ENCODE measurements at places on chromosomes 5 and 9. TPM values are rescaled to one million over a fixed set of nuclear protein-coding genes. Genes with fewer than 3 reads are reported as not detected.
A peak's percentile ranks its signal among the peaks of the same experiment; 100 is the strongest.

DNA sequence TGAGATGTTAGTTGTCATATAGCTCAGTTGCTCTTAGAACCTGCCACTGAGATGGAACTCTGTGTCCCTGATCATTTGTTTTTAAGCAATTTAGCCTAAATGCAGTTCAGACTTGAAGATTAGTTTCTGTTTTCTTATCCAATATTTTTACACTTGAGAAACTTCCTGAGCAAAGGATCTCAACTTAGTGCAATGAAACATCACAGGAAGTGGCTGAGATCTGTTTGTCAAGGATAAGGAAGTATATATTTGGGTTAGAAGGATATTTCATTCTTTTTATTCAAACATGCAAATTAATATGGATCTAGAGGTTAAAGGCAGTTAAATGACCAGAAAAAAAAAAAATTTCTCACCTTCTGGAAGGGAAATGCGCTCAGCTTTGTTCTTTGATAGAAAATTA, 19.7 kb upstream of the F2R start:
- no peaks in the 10 kb centered on the region for H3K27me3 ChIP-seq
- no peak overlapping the region for H3K27ac ChIP-seq
- no peak overlapping the region for H3K4me3 ChIP-seq
- no peaks in the 10 kb centered on the region for H3K4me1 ChIP-seq
- H3K36me3 ChIP-seq, result no peaks in the 10 kb centered on the region

GRCh38 chr5:177490311-177490991, 7.0 kb downstream of the PDLIM7 start:
- H3K27ac ChIP-seq, result peak overlapping the region; percentile 96
- H3K4me1 ChIP-seq, result no peaks in the 10 kb centered on the region
- no peak overlapping the region for H3K4me3 ChIP-seq
- no peaks in the 10 kb centered on the region for H3K27me3 ChIP-seq
- peak; percentile 90 for DNase-seq

DNA sequence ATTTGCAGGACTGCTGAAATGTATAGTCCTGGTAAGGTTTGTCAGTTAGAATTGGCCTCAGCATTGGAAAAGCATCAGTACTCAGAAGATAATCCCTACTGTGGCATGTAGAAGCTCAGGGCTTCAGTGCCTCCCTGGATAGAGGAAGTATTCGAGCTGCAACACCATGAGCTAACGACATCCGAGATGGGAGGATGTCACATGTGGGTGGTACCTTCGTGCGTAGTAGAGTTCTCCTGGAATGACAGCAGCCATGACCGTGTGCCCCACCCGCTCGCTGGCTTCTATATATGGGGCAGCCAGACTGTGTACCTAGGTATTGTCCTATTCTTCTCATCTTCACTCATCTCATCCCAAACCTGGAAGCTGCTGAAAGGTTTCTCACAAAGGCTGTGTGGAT, 345.8 kb upstream of the KLF9 start:
- no peak for DNase-seq
- H3K27ac ChIP-seq, result no peak overlapping the region
- no peak overlapping the region for H3K4me3 ChIP-seq
- no peaks in the 10 kb centered on the region for H3K36me3 ChIP-seq
- no peaks in the 10 kb centered on the region for H3K4me1 ChIP-seq

The NFIB gene
- 129 TPM for total RNA-seq

The EMB gene
- 10.0 TPM for total RNA-seq

The GADD45G gene
- total RNA-seq, result 5.7 TPM

DNA sequence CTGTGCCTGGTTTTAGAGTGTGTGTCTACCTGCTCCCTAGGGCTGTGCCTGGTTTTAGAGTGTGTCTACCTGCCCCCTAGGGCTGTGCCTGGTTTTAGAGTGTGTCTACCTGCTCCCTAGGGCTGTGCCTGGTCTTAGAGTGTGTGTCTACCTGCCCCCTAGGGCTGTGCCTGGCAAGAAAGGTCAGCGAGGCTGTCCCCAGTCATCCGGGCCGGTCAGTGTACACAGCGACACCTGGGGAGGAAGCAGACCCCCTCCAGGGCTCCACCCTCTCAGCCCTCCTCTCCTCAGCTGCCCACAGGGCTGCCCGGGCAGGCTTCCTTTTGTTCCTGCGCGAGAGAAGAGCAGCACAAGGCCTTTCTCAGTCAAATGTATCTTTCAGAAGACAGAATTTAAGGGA, 4.1 kb downstream of the NRARP start:
- H3K4me1 ChIP-seq, result peaks cover 41% of the 10 kb centered on the region
- DNase-seq, result no peak
- H3K4me3 ChIP-seq, result no peak overlapping the region
- peaks cover 94% of the 10 kb centered on the region for H3K27me3 ChIP-seq

GRCh38 chr5:66542711-66543110, 53.5 kb upstream of the MAST4 start:
- no peak for DNase-seq
- H3K27me3 ChIP-seq, result no peaks in the 10 kb centered on the region
- H3K36me3 ChIP-seq, result no peaks in the 10 kb centered on the region

The HACD4 gene
- 10.5 TPM for total RNA-seq

The GBGT1 gene
- 8.9 TPM for total RNA-seq

- peaks cover 31% of the 10 kb centered on the region for H3K36me3 ChIP-seq
- peaks cover 14% of the 10 kb centered on the region for H3K4me1 ChIP-seq
- H3K27ac ChIP-seq, result peak overlapping the region; percentile 82
- peak overlapping the region; percentile 90 for H3K4me3 ChIP-seq
- no peaks in the 10 kb centered on the region for H3K27me3 ChIP-seq
These were observed 558 bp downstream of the GRPEL2 start for GRCh38 chr5:149345892-149346222.

DNA sequence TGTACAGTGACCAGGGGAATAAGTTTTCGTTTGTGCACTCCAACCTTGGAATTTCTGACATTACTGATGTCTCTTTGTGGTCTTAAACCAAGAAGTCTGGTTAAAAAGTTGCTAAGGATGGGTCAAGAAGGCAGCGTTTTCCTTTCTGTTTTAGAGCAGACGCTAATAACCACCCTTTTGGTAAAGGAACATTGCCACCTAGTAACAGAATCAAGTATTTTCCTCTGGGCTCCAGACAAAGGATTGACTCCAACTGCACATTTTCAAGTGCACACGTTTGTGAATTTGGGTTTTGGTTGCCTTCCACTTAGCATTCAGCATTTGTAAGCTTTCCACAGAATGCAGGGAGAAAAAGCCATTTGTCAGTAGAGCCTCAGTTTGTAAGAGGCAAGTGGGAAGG, 22.2 kb upstream of the CEP78 start:
- no peaks in the 10 kb centered on the region for H3K27me3 ChIP-seq
- DNase-seq, result no peak
- H3K27ac ChIP-seq, result no peak overlapping the region
- no peaks in the 10 kb centered on the region for H3K36me3 ChIP-seq
- H3K4me1 ChIP-seq, result peaks cover 13% of the 10 kb centered on the region

GRCh38 chr9:75000835-75001234, 27.3 kb downstream of the CARNMT1 start:
- no peak overlapping the region for H3K4me3 ChIP-seq
- no peaks in the 10 kb centered on the region for H3K36me3 ChIP-seq
- no peaks in the 10 kb centered on the region for H3K27me3 ChIP-seq
- DNase-seq, result no peak
- H3K27ac ChIP-seq, result no peak overlapping the region

GRCh38 chr5:160129841-160130240, 10.6 kb upstream of the PWWP2A start:
- H3K27me3 ChIP-seq, result no peaks in the 10 kb centered on the region
- H3K4me1 ChIP-seq, result peaks cover 14% of the 10 kb centered on the region
- no peak for DNase-seq
- H3K4me3 ChIP-seq, result no peak overlapping the region

DNA sequence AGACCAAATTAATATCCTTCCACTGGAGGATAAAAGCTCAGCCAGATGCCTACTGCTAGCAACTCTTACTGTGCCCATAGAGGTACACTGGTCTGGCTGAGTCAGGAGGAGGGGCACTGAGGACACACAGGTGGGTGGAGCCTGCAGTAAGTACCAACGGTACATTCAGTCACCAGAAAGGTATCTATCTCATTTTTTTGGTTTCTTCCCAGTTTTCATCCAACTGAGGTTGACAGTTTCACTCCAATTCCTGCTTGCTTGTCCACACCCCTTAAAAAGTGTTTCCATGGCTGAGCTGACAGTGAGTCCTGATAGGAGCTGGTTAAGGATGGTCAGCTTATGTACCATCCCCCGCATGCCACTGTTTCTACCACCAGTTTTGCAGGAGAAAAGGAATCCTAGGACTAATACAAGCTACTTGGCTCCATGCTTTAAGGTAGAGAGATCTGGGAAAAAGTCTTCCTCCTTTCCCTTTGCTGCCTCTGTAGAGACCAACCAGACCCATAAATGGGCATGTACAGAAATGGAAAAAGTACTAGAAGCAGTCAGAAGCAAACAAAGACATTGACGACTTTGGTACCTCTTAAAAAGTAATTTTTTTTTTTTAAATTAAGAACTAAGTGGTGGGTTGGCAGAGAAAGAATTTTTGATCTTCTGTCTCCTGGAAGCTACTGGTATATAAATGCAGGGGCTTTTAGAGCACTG, 3.2 kb downstream of the ELL2 start:
- H3K4me3 ChIP-seq, result no peak overlapping the region
- H3K27ac ChIP-seq, result no peak overlapping the region
- H3K4me1 ChIP-seq, result peaks cover 55% of the 10 kb centered on the region

The WWC1 gene
- 1.1 TPM for total RNA-seq

- H3K36me3 ChIP-seq, result no peaks in the 10 kb centered on the region
- H3K27me3 ChIP-seq, result no peaks in the 10 kb centered on the region
- DNase-seq, result peak; percentile 78
- peak overlapping the region; percentile 90 for H3K27ac ChIP-seq
- H3K4me3 ChIP-seq, result peak overlapping the region; percentile 62
These were observed 836 bp downstream of the PCSK5 start for GRCh38 chr9:75891277-75891741.

The DOCK8 gene
- 6.4 TPM for total RNA-seq

DNA sequence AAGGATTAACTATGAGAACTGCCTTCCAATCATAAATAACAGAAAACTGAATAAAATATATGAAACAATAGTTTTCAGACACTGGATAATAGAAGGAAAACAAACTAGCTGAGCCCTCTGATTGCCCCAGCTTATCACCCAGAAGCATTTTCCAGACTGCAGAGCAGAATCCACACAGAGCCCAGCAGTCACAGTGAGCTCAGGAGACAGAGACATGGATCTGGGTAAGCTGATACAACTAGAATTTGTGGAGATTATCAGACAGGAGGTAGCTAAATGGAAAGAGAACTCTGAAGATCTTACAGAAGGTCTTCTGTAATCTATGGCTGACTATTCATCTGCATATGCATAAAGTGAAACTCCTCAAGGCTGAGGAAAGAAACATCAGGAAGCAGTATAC, 128.8 kb downstream of the NR2F1-AS1 start:
- no peaks in the 10 kb centered on the region for H3K27me3 ChIP-seq
- no peak overlapping the region for H3K4me3 ChIP-seq
- no peak for DNase-seq

- no peak for DNase-seq
- H3K4me1 ChIP-seq, result no peaks in the 10 kb centered on the region
- H3K4me3 ChIP-seq, result no peak overlapping the region
- H3K36me3 ChIP-seq, result peaks cover 6% of the 10 kb centered on the region
- no peaks in the 10 kb centered on the region for H3K27me3 ChIP-seq
- H3K27ac ChIP-seq, result no peak overlapping the region
These were observed 50.2 kb downstream of the MED10 start for GRCh38 chr5:6328173-6328572.

The FGF18 gene
- total RNA-seq, result 3.0 TPM

- no peak overlapping the region for H3K27ac ChIP-seq
- H3K4me1 ChIP-seq, result no peaks in the 10 kb centered on the region
- H3K27me3 ChIP-seq, result peaks cover 4% of the 10 kb centered on the region
- H3K36me3 ChIP-seq, result no peaks in the 10 kb centered on the region
These were observed 9.9 kb upstream of the PLEKHG4B start for GRCh38 chr5:82097-82496.

DNA sequence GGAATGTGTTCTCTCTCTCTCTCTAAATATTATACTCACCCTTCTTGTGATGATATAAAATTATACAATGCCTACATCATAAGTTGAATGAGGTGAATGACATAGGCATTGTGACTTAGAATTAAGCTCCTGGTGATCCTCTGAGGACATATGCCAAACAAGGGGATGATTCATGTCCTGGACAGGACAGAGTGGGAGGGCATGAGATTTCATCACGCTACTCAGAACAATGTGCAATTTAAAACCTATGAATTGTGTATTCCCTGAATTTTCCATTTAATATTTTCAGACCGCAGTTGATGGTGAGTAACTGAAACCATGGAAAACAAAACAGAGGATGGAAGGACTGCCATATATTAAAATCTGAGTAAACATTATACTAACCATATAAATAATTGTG, 782.2 kb upstream of the NUDT12 start:
- H3K27ac ChIP-seq, result no peak overlapping the region
- no peaks in the 10 kb centered on the region for H3K4me1 ChIP-seq
- H3K4me3 ChIP-seq, result no peak overlapping the region
- H3K27me3 ChIP-seq, result no peaks in the 10 kb centered on the region
- DNase-seq, result no peak

The CCL21 gene
- 192 TPM for total RNA-seq

DNA sequence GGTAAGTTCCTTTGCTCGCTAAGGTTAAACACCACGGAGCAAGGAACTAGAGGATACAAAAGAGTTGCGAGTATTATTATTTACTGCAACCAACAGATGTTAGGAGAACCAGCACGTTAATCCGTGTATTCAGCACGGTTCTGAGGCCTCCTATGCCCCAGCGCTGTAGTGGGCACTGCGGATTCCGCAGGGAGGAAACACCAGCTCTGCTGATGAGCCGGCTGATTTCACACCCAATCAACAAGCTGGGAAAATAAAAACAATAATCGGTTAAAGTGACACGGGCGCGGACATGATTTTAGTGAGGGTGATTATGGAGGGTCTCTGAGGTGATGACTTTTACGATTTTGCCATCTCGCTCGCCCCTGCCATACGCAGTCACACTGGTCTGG, 702 bp upstream of the PRELID2 start:
- no peak for DNase-seq
- H3K36me3 ChIP-seq, result no peaks in the 10 kb centered on the region
- H3K27ac ChIP-seq, result peak overlapping the region; percentile 80
- peak overlapping the region; percentile 72 for H3K4me3 ChIP-seq
- H3K27me3 ChIP-seq, result no peaks in the 10 kb centered on the region

- H3K4me3 ChIP-seq, result no peak overlapping the region
- no peaks in the 10 kb centered on the region for H3K36me3 ChIP-seq
- DNase-seq, result no peak
- H3K27me3 ChIP-seq, result no peaks in the 10 kb centered on the region
- H3K27ac ChIP-seq, result no peak overlapping the region
These were observed 27.7 kb upstream of the PAX5 start for GRCh38 chr9:37061768-37062167.

- no peaks in the 10 kb centered on the region for H3K4me1 ChIP-seq
- H3K27me3 ChIP-seq, result no peaks in the 10 kb centered on the region
- H3K27ac ChIP-seq, result no peak overlapping the region
- H3K4me3 ChIP-seq, result no peak overlapping the region
These were observed 6.6 kb upstream of the IFNB1 start for GRCh38 chr9:21084242-21084850.

The FAM169A gene
- total RNA-seq, result 1.8 TPM

DNA sequence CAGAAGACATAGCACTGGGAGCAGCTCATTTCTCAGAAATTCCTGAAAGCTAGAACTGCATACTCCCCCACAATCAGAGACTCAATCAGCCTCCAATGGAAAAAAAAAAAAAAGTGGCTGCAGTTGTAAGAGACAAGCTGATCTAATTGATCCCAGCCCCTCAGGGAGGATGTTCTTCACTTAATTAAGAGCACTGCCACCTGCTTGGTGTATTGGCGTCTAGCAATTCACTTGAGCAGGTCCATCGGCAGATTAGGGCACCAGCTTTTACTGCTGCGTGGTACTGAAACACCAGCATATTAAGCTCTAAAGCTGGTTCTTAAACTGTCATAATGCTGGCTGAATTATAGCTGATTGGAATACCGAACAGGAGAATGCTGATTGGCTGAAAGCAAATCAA, 1890.1 kb upstream of the WWC1 start:
- no peak overlapping the region for H3K4me3 ChIP-seq
- H3K4me1 ChIP-seq, result no peaks in the 10 kb centered on the region
- no peak for DNase-seq
- H3K27ac ChIP-seq, result no peak overlapping the region
- H3K36me3 ChIP-seq, result no peaks in the 10 kb centered on the region
- no peaks in the 10 kb centered on the region for H3K27me3 ChIP-seq
